Immature natural killer cell (primary cell): ENCODE measurements at places on chromosomes 3 and 15.

GRCh38 chr3:183390844-183391243 is 37.6 kb downstream of the MCF2L2 start:
- H3K36me3 ChIP-seq = no peaks in the 10 kb centered on the region
- peaks cover 2% of the 10 kb centered on the region for H3K27me3 ChIP-seq
- no peaks in the 10 kb centered on the region for H3K4me1 ChIP-seq
- DNase-seq = no peak
- no peak overlapping the region for H3K27ac ChIP-seq

GRCh38 chr15:40769274-40770146 is at the start of gene C15orf62:
C15orf62 (plus strand) TSS chr15:40769980; CDS start chr15:40770496, 516 bp downstream.
- H3K27me3 ChIP-seq = peaks cover 6% of the 10 kb centered on the region
- peak; percentile 50 for DNase-seq
- H3K4me1 ChIP-seq = peaks cover 47% of the 10 kb centered on the region
- peak within 1 kb of the TSS; percentile 96 for H3K27ac ChIP-seq
- H3K36me3 ChIP-seq = peaks cover 14% of the 10 kb centered on the region

DNA sequence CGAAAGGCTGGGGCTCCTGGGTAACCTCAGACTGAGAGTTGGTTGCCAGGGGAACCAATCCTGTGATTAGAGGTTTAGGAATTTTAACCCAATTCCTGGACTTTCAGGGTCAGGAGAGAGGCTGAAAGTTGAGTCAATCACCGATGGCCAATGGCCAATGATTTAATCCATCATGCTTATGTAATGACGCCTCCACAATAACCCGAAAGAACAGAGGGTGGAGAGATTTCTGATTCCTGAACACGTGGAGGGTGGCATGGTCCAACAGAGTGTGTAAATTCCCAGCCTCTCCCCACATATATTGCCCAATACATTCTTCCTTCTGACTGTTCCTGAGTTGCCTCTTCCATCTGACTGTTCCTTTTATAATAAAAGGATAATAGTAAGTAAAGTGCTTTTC is 137.2 kb upstream of the CBLB start:
- H3K4me1 ChIP-seq = peaks cover 9% of the 10 kb centered on the region
- no peak for DNase-seq
- no peak overlapping the region for H3K27ac ChIP-seq
- no peaks in the 10 kb centered on the region for H3K36me3 ChIP-seq

- H3K4me1 ChIP-seq = no peaks in the 10 kb centered on the region
- H3K27ac ChIP-seq = no peak overlapping the region
- no peak for DNase-seq
- H3K36me3 ChIP-seq = no peaks in the 10 kb centered on the region
These were observed 834.3 kb downstream of the PLOD2 start for GRCh38 chr3:145326666-145327065.

DNA sequence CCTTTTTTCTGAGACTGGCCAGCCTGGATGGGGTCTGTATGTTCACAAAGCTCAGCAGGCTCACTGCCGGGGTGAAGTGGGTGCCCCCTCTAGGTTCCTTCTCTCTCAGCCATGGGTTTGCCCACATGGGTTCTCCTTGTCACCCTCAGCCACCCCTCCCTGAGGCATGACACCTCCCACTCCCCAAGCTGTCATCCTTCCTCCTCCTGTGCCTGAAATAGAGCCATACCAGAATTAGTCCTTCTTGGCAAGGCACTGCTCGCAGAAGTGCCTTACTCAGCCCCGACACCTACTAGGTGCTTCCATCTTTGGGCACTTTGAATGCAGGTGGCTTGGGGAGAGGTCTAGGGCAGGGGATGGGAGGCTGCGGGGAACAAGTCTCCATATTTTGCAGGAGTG is 62.9 kb upstream of the SEC13 start:
- no peak overlapping the region for H3K27ac ChIP-seq
- no peak for DNase-seq
- H3K4me3 ChIP-seq = no peak overlapping the region
- H3K36me3 ChIP-seq = no peaks in the 10 kb centered on the region
- no peaks in the 10 kb centered on the region for H3K27me3 ChIP-seq
- H3K4me1 ChIP-seq = no peaks in the 10 kb centered on the region

DNA sequence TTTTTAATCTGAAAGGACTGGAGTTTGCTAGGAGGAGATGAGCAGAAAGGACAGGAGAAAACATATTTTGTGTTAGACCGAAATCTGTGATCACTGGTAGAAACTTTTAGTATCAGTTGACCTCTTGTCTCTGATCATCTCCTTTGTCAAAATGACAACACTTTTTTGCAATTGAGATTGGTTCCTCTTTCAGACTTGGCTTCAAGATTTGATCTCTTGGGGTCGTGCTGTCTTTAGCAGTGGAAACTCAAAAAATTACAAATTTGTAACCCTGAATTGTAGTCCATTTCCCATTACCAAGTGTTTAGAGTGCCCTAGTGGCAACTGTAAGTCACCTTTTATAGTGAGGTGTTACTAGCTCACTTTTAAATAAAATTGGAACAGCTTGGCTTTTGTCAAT is 107.4 kb downstream of the KLHL25 start:
- H3K36me3 ChIP-seq = peaks cover 18% of the 10 kb centered on the region
- no peak for DNase-seq
- peaks cover 14% of the 10 kb centered on the region for H3K27me3 ChIP-seq

GRCh38 chr3:99761415-99762165 is 56.1 kb upstream of the CMSS1 start:
- no peaks in the 10 kb centered on the region for H3K36me3 ChIP-seq
- no peaks in the 10 kb centered on the region for H3K4me1 ChIP-seq
- H3K27me3 ChIP-seq = no peaks in the 10 kb centered on the region
- no peak overlapping the region for H3K4me3 ChIP-seq
- DNase-seq = no peak
